H1 (cell line): ENCODE measurements at places on chromosomes 7 and 10. TPM values are rescaled to one million over a fixed set of nuclear protein-coding genes. Genes with fewer than 3 reads are reported as not detected.
A peak's percentile ranks its signal among the peaks of the same experiment; 100 is the strongest.

RADIL gene
- total RNA-seq = 5.0 and 5.4 TPM in 2 replicates

MCM10 gene
- total RNA-seq = 59.0 and 60.3 TPM in 2 replicates

TSPAN15 gene
- 9.7 and 11.6 TPM in 2 replicates for total RNA-seq

- H3K27me3 ChIP-seq = no peaks in the 10 kb centered on the region
- no peaks in the 10 kb centered on the region for H3K4me1 ChIP-seq
- no peak overlapping the region for H3K4me3 ChIP-seq
- H3K27ac ChIP-seq = no peak overlapping the region
- no peak for DNase-seq
- no peaks in the 10 kb centered on the region for H3K36me3 ChIP-seq
These were observed 250.9 kb downstream of the TWIST1 start for GRCh38 chr7:18866359-18867036.

DNAH11 gene
- total RNA-seq = 4.9 and 6.1 TPM in 2 replicates

PLXDC2 gene
- 40.1 and 40.5 TPM in 2 replicates for total RNA-seq

SNCG gene
- 4.4 and 4.8 TPM in 2 replicates for total RNA-seq

DNA sequence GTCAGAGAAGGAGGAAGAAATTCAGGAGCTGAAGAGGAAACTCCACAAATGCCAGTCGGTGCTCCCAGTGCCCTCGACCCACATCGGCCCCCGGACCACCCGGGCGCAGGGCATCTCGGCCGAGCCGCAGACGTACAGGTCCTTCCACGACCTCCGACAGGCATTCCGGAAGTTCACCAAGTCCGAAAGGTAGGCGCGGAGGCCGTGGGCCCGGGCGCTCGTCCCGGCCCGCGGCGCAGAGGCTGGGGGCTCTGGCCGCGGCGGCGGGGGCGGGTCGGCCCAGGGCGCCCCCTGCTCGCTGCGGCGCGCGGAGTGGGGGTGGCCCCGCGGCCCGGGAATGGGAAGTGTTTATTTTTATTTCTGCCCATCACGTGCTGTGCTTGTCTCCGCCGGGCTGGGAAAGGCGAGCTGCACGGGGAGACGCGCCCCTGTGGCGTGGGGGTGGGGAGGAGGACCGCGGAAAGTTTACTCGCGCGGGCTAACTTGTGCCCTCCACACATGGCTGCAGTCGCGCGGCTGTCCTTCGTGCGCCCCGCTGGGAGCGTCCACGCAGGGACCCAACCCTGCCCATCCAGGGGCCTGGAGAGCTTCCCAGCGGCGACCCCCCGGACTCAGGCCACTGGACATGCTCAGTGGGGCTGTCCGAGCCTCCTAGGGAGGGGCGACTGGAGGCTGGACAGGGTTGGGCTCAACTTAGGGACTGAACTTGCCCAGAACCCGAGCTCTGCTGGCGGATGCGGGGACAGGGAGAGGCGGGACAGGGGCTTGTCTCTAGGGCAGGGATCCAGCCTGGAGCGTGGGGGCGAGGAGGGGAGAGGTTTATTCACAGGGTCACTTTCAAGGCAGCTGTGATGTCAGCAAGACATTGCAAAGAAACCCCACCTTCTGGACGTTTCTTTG lies 82.6 kb upstream of the PRKG1 start:
- H3K27ac ChIP-seq = no peak overlapping the region
- H3K36me3 ChIP-seq = no peaks in the 10 kb centered on the region
- peak overlapping the region; percentile 69 for H3K4me3 ChIP-seq
- peaks cover 2% of the 10 kb centered on the region; the same call in 1 of the 2 replicates for H3K4me1 ChIP-seq
- peak; percentile 57 for DNase-seq

- H3K4me3 ChIP-seq = no peak overlapping the region
- peaks cover 34% of the 10 kb centered on the region for H3K4me1 ChIP-seq
- no peaks in the 10 kb centered on the region; the same call in none of the 2 replicates for H3K36me3 ChIP-seq
- no peak overlapping the region for H3K27ac ChIP-seq
These were observed 96.7 kb downstream of the ZRANB1 start for GRCh38 chr10:125038637-125039036.

DNA sequence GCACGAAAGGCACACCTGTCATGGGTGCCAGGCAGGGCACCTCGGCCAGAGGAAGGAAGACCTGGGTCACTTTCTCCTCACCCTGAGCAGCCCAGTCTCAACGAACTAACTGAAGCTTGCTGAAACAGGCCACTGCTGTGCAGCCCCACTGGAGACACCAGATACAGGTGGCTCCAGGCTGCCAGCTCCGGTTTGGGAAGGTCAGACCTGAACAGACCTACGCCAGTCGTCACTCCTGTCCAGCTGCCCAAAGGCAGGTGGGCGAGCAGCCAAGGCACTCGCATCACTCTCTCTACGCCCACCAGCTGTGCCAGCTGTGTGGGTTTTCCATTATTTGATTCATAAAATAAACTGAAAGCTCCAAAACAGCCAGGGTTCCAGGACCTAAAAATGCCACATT lies 256.1 kb downstream of the ZMYND11 start:
- no peak for DNase-seq
- H3K27me3 ChIP-seq = no peaks in the 10 kb centered on the region
- H3K4me3 ChIP-seq = no peak overlapping the region

DNA sequence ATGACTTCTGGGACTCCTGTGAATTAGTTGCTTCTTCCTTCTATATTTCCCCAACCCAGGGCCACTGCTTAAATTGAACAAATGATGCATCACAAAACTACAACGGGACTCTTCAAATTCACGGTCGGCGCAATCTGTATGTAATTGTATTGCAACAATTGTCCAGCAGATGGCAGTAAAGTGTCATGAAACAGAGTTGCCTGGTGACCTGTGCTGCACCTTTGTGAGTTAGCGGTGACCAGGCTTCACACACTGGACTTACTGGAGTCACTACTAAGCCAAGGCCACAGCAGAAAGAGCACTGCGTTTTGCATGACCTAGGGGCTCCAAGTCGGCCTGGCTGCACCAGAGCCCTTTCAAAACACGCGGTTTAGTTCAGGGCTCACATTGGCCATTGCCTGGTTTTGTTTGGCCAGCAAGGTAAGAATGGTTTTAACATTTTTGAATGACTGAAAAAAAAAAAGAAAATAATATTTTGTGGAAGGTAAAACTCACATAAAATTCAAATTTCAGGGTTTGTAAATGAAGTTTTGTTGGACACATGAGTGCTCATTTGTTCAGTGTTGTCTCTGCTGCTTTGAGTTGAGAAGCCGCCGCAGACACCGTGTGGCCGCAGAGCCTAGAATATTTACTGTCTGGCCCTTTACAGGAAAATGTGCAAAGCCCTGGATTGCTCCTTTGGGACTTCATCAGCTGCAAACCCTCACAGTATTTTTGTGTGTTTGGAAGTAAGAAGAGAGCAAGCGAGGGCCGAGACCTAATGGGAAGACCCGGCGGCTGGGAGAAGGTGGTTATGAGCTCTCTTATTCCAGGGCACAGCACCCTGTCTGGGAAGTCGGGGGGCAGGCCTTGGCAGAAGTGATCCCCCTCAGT lies 23.2 kb upstream of the ZNF32 start:
- peaks cover 23% of the 10 kb centered on the region for H3K27me3 ChIP-seq
- peak; percentile 63 for DNase-seq
- no peak overlapping the region for H3K27ac ChIP-seq
- H3K4me1 ChIP-seq = no peaks in the 10 kb centered on the region
- no peaks in the 10 kb centered on the region for H3K36me3 ChIP-seq

DNA sequence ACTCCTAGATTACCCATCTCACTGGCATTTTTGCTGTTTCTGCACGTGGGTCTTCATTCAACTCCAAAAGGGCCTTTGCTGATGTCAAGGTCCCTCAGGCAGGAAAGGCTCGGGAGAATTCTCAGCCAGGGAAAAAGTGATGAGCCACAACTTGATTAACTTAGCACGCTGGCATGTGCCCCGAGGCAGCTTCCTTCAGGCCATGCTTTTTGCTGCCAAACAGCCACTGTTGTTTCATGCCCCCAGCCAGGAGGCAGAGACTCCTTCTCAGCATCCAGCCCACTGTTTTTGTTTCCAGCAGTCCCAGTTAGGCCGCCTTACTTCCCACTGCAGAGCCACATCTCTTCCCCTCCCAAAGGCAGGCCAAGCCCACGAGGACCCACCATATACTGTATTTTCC lies 266.5 kb upstream of the YAE1 start:
- H3K27me3 ChIP-seq = no peaks in the 10 kb centered on the region
- H3K4me1 ChIP-seq = no peaks in the 10 kb centered on the region
- H3K36me3 ChIP-seq = no peaks in the 10 kb centered on the region
- H3K27ac ChIP-seq = no peak overlapping the region
- no peak overlapping the region for H3K4me3 ChIP-seq
- DNase-seq = no peak

MBL2 gene
- not detected in 2 replicates for total RNA-seq

KLF14 gene
- not detected in 2 replicates for total RNA-seq

DNA sequence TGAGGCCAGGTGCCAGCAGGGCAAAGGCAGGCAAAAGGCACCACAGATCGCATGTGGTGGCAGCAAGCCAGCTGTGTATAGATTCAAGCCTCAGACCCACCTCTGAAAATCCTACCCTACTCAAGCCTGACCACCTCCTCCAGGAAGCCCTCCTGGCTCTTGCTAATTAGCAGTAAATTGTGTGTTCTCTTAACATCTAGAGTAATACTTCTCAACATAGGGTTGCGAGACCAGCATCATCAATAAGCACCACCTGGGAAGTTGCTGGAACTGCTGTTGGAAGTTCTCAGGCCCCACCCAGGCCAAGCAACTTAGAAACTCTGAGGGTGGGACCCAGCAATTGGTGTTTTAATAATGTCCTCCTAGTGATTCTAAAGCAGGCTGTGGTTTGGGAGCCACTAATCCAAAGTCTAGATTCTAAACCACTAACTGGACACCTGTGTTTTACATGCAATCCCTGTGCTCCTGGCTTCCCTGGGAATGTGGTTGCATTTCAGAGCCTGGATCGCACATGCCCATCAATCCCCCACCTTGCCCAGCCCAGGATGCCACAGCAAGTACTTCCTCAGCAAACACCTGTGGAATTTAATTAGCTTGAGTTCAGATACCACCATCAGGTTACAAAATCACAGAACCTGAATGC lies 46.2 kb downstream of the KCNMA1 start:
- H3K36me3 ChIP-seq = no peaks in the 10 kb centered on the region
- H3K4me3 ChIP-seq = no peak overlapping the region
- no peaks in the 10 kb centered on the region for H3K27me3 ChIP-seq
- no peak overlapping the region for H3K27ac ChIP-seq

ANXA11 gene
- total RNA-seq = 70.6 and 84.9 TPM in 2 replicates

- H3K27me3 ChIP-seq = no peaks in the 10 kb centered on the region
- DNase-seq = no peak
- H3K4me1 ChIP-seq = no peaks in the 10 kb centered on the region
- H3K4me3 ChIP-seq = no peak overlapping the region
- H3K27ac ChIP-seq = no peak overlapping the region
These were observed 53.9 kb downstream of the TFEC start for GRCh38 chr7:115976651-115977050.

- H3K36me3 ChIP-seq = no peaks in the 10 kb centered on the region
- H3K27ac ChIP-seq = no peak overlapping the region
- H3K27me3 ChIP-seq = peaks cover 15% of the 10 kb centered on the region
- DNase-seq = peak; percentile 25
These were observed 32.7 kb downstream of the ABCB5 start for GRCh38 chr7:20647908-20648776.

DNA sequence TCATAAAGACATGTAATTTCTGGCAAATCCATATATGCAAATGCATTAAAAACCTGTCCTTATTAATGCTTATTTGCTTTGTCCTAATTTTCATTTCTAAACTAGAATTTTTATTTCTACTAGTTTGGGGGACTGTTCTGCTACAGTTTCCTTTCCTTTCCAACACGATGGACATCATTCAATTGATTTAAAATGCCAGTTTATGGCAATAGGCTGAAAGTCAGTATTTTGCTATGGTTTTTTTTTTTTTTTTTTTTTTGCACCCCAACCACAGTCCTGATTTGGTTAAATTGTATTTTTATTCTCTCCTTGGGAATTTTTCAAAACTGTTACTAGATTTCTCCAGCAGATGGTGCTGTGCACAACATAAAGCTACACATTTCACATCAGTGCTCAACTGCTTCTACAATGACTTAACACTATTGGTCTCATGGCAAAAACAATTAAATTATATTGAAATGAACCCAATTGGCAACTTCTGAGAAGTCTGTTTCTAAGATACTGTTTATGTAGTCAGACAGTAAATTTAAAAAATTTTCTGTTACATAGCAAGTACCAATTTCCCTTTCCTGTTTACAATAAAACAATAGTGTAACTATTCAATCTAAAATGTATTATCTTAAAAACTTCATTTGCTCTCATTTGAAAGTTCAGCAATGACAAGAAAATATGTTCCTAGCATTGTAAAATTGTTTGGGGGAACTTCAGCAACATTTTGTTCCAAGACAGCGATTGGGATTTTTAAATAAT lies 193.8 kb upstream of the CCDC6 start:
- no peaks in the 10 kb centered on the region for H3K27me3 ChIP-seq
- H3K4me1 ChIP-seq = no peaks in the 10 kb centered on the region
- H3K27ac ChIP-seq = no peak overlapping the region
- no peaks in the 10 kb centered on the region for H3K36me3 ChIP-seq

DNA sequence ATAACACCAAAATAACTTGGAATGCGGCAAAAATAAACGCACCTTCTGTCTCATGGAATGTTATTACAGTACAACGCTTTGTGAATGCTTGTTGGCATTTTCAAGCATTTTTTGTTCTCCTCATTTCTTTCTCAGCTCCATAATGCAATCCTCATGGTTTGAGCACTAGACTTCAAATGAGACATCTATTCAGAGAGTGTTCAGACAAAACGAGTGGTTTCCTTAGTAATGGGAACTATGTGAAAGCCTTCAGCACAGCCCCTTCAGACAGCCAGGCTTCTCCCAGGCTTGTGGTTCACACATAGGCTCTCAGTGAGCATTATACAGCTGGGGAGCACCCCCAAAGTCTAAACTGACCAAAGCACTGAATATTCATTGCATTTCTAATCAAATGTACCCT lies 8.6 kb upstream of the LRRN3 start:
- DNase-seq = no peak
- no peak overlapping the region for H3K4me3 ChIP-seq
- no peaks in the 10 kb centered on the region for H3K36me3 ChIP-seq
- H3K27me3 ChIP-seq = no peaks in the 10 kb centered on the region
- peaks cover 9% of the 10 kb centered on the region; the same call in 1 of the 2 replicates for H3K4me1 ChIP-seq
- no peak overlapping the region for H3K27ac ChIP-seq

CADPS2 gene
- total RNA-seq = 19.7 and 22.3 TPM in 2 replicates

PLAC9 gene
- 12.4 and 16.7 TPM in 2 replicates for total RNA-seq

TDRD1 gene
- total RNA-seq = 0.71 and 0.92 TPM in 2 replicates

GRCh38 chr10:103736763-103737162 lies 118.6 kb downstream of the SH3PXD2A start:
- H3K27ac ChIP-seq = no peak overlapping the region
- H3K4me1 ChIP-seq = no peaks in the 10 kb centered on the region
- peak; percentile 81 for DNase-seq
- H3K36me3 ChIP-seq = no peaks in the 10 kb centered on the region
- no peaks in the 10 kb centered on the region for H3K27me3 ChIP-seq
- no peak overlapping the region for H3K4me3 ChIP-seq

GRCh38 chr7:15332956-15333355 lies 228.9 kb downstream of the AGMO start:
- no peak overlapping the region for H3K4me3 ChIP-seq
- H3K27me3 ChIP-seq = no peaks in the 10 kb centered on the region
- no peak for DNase-seq
- peaks cover 6% of the 10 kb centered on the region; the same call in 1 of the 2 replicates for H3K4me1 ChIP-seq

DNA sequence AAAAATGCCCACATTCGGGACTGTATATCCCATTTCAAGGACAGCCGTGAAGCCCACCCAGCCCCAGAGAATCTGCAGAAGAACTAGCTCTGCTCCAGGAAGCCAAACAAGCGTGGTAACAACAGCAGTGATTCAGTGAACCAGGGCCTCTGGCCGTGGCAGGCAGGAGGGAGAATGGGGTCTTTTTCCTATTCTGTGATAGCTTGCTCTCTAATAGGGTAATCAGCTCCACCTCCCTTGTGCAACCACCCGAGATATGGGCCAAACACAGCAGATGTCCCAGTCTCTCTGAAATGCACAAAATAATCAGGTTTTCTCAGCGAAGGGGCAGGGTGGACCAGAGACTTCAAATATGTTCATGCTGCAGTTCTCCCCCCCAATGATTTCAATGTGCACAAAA lies 35.8 kb downstream of the CHST15 start:
- no peaks in the 10 kb centered on the region for H3K27me3 ChIP-seq
- no peak for DNase-seq
- no peaks in the 10 kb centered on the region for H3K36me3 ChIP-seq
